ENCODE measurements at places on chromosomes 7 and 10.

DNA sequence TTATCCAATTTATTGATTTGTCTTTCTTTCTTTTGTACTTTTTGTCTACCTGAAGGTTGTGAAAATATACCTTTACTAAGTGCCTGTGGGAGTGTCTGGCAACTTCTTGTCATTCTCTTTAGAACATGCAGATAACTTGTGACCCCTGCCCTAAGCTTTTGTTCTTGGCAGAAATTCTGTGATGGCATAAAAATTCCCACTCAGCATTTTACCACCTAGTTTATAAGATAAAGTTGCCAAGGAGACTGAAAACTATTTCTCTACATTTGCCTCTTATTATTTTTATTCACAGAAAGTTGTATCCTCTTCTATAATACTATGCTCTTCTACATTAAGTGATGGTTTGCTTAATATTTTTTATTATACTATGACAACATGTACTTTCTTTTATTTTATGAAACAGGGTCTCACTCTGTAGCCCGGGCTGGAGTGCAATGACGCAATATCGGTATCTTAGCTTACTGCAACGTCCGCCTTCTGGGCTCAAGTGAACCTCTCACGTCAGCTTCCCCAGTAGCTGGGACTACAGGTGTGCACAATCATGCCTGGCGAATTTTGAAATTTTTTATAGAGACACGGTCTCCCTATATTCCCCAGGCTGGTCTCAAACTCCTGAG lies 683.5 kb downstream of the ANKRD7 start:
- no peak for DNase-seq

DNA sequence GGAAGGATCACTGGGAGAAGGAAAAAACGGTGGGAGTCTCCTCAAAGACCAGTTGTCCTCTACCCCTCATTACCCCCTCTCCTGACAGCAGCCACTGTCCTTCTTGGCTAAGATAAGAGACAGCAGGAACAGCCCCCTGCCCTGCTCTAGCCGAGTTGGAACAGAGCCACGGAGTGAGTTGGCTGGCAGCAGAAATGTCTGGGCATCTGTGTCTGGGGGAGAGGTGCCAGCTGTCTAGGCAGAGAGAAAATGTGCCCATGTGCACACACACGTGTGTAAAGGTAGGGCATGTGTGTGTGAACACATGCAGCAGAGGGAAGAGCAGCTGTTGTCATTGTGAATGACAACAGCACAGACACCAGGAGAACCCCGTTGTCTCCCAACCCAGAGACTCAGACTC lies 9.4 kb upstream of the HILPDA start:
- DNase-seq, result no peak

DNA sequence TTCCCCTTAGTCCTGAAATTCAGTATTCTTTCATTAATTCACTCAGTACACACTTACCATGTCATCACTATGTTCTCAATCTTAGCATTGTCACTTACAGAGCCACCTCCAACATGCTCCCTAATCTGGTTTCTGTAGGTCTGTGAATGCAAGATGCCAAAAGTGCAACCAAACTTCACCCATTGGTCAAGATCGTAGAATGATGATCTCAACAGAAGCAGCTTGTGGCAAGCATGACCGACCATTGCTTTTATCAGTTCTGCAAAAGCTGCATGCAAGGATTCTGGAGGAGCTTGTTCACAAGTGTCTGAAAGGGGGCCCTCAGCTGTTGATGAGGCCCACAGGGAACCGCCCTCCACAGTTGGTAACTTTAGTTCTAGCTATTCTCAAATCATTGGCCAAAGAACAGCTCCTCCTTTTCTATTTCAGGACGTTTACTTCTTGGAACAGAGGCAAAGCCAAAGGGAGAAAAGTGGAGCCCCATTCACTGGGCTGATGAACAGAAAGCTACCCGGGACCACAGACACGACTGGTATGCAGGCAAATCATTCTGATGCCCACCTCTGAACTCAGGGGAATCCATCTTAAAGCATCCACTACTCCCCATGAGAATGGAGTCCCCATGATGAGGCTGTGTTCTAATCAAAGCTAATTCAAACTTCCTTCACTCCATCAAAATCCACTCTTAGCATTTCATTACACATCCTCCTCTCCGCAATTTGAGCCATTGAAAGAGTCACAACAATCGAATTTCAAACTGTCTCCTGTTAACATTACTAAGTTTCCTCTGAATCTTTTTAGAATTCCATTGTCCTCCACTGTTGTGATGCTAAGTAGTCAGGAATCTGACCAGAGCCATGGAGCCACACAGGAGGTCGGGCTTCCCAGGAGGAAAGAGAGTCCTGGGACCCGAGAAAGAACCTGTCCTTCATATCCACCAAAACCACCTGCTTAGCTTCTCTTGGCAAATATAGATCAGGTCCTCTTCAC lies 13.9 kb downstream of the GRB10 start:
- no peak for DNase-seq

GRCh38 chr10:104281694-104282093 lies 12.7 kb downstream of the GSTO2 start:
- no peak for DNase-seq

GRCh38 chr7:67589183-67589582 lies 592.5 kb downstream of the TYW1 start:
- no peak for DNase-seq

- DNase-seq, result no peak
Observed at GRCh38 chr10:95229724-95230627, 35.9 kb downstream of the ACSM6 start.

- DNase-seq, result no peak
Observed at GRCh38 chr10:61541960-61542359, 88.8 kb upstream of the TMEM26 start.

DNA sequence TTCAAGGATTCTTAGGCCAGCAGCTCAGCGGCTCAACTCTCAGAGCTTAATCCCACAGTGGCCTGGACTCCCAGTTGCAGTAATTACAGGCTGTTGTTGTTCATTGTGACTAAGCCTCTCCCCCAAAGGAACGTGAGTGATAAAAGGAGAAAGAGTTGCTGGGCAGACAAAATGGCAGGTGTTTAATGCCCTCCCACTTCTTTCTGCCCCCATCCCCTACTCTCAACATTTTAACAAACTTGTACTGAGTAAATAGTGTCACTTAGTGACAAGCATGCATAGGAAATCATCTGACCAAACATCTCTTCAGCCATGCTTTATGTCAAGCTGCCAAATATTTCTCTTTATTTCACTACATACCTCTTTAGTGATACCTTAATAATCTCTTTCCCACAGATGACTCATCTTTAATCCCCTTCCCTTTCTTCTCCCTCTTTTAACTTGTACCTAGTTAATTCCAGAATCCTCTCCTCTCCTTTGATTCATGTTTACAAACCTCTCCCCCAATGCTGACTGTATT lies 12.4 kb upstream of the MTERF1 start:
- DNase-seq, result no peak

DNA sequence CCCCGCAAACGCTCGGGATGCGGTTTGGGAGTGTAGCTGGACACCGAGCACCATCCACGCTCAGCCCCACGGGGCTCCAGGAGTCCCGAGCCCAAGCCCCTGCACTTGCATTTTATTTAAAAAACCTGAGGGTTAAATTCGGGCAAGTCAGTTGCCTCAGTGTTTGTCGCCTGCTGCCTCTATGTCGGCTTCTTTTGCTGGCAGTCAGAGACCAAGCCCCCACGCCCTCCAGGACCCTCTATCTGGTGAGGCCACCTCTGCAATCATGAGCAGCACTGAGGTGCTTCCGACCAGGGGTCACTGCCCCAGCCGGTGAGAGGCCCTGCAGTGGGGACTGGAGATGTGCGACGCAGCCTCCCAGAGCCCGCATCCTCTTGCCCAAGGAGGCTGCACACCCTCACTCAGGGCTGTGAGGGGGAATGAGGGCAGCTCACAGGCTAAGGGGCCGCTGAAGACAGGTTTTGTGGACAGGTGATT lies 13.3 kb upstream of the ZNF273 start:
- no peak for DNase-seq

DNA sequence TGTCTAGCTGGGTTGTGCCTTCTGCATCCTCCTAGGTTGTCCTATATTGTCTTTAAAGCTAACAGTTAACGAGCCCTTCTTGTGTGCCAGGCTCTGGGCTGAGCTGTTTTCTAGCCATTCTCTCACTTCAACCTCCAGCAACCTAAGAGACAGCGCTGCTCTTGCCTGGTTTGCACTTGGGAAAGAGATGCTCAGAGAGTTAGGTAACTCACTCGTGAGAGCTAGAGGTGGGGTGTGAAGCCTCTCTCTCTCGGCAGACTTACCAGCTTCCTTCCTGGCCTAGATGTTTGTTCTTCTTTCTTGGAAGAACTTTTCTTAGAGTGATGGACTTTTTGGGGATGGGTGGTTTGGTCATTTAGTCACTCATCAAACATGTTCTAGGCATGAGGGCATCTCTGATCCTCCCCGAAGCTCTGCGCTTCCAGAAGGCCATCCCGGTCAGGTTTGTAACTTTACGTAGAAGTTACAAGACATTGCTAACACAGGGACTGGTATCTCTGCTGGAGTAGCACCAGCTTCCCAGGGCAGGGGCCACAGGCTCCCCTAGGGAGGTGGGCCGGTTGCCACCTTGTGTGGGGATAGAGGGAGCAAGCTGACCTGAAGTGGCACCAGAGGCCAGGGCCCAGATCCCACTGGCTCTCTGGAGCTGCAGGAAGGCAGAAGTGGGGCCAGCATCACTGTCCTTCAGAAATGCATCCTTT lies 14.3 kb downstream of the TSPAN15 start:
- DNase-seq, result no peak

GRCh38 chr7:118152149-118152548 lies 31.8 kb upstream of the LSM8 start:
- DNase-seq, result no peak

GRCh38 chr7:44278451-44279161 lies 46.8 kb downstream of the CAMK2B start:
- DNase-seq, result no peak

DNA sequence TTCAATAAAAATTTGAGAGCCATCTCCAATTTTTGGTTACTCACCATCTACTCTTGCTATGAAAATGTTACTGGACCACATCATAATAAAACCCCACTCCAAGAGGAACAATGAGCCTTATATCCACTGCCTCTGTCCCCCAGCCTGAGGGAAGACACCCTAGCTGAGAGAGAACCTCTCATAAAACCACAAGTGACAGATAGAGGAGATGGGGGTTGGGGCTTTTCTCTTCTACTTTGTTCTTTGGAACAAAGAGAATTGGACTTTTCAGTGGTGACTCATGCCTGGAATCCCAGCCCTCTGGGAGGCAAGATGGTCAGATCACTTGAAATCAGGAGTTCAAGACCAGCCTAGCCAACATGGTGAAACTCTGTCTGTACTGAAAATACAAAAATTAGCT lies 27.6 kb upstream of the TAS2R16 start:
- DNase-seq, result no peak

DNA sequence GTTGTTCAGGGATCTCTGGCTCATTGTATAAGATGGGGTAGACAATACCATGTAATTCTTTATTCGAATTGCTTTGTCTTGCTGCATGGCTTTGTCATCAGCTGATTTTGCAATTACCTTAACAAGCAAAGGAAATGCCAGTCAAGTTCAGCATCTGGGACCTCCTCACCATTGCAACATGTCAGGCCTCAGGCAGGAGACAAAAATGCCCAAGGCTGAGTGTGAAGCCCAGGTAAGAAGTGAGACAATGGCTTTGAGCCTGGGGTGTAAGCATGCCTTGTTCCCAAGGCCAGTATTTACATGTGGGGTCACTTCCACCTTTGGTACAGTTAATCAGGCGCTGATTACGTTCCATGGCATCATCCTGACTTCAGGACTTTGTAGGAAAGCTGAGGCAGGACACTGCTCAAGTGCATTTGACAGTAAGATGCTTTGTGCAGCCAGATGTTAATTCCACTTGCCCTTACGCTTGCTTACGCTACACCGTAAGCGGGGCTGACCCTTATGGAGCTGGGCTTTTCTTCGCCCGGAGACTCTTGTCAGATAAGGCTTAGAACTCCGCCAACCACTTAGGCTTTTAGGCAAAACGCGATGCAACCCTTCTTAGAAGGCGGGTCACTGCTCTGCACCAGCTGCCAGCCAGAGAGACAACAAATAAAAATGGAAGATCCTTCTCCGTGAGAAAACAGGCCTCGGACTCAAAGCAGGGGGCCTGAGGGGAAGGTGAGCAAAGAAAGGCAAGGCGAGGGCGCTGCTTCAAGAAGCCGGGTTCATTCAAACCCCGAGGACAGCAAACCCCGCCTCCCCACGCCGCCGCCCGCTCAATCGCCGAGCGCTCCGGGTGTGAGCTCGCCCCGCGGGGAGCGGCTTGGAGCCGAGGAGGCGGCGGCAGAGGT lies 1.3 kb upstream of the SP4 start:
- no peak for DNase-seq

DNA sequence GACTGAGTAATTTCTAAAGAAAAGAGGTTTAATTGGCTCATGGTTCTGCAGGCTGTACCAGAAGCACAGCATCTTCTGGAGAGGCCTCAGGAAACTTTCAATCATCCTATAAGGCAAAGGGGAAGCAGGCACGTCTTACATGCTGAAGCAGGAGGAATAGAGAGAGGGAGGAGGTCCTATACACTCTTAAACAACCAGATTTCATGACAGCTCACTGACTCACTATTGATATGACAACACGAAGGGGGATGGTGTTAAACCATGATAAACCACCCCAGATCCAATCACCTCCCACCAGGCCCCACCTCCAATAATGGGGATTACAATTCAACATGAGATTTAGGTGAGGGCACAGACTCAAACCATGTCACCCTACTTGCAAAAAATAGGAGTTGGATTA lies 201.5 kb downstream of the CDK14 start:
- DNase-seq, result no peak

GRCh38 chr10:61959814-61960213 lies 58.3 kb downstream of the ARID5B start:
- DNase-seq, result no peak

GRCh38 chr7:112749775-112750174 lies 40.4 kb downstream of the TMEM168 start:
- DNase-seq, result no peak

DNA sequence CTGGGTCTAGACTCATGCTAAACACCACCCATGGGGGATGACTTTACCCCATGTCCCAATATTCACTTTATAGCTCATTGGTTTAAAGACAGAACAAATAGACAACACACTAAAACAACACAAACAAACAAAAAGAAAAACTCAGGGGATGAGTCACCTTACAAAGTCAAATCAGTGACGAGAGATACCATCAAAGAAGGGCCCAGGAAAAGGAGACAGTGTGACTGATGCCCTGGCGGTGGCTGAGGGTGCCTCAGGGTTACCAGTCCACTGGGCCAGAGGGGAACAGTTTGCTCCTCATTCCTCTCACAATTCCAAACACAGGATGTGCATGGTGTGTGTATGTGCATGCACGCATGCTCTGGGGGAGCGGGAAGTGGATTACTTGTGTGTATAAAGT lies 171.3 kb upstream of the PRKCQ start:
- no peak for DNase-seq

- DNase-seq, result no peak
Observed at GRCh38 chr10:119361037-119361436, 153.7 kb downstream of the GRK5 start.

DNA sequence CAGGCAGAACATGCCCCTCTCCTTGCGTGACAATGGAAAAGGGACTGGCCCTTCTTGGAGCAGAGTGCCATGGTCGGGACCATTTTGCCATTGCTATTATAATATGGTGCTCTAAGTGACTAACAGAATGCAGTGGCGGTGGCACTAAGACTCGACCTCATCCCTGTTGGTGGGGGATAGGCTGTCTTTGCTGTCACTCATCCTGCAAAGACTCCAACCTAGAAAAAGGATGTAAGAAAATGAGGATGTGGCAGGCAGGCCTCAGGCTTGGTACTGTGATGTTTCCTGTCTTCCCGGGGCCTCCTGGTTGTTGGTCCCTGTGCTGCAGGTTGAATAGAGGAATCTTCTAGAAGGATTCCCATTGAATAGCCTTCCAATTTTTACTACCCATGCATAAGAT lies 18.6 kb downstream of the BLNK start:
- DNase-seq, result no peak
